ENCODE measurements at places on chromosomes 4 and X.

- DNase-seq = no peak
These were observed at the start of gene EMCN for GRCh38 chr4:100517864-100518341. Gene EMCN, minus strand, starts transcription at chr4:100518022. Its CDS starts 108 bp downstream, at chr4:100517914.

GRCh38 chr4:150572704-150573504 lies 9.0 kb upstream of the MAB21L2 start:
- no peak for DNase-seq

DNA sequence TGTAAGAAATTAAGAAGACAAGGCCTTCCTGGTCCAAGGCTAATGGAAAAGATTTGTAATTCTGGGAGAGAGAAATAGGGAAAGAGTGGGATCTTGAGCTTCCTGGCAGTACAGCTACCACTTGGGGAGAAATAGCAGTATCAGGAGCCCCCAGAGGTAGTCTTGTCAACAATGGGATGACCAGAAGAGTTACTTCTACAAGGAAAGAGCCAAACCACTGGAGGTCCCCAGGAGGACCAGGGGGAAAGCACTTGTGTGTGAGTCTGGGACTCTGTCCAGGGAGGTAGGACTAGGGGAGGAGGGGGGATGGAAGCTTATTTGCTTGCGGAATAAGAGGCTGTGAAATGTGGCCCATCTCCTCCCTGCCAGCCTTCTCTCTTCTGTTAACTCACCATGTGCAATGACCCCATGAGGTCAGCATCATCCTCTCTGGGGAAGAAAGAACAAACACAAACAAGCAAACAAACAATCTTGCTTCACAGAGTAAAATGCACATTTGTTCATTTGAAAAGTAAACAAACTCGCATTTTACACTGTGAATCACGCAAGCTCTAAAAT lies 160.1 kb downstream of the STK32B start:
- DNase-seq = no peak

- DNase-seq = no peak
These were observed 66.7 kb downstream of the STAG2 start for GRCh38 chrX:124028182-124028581.

DNA sequence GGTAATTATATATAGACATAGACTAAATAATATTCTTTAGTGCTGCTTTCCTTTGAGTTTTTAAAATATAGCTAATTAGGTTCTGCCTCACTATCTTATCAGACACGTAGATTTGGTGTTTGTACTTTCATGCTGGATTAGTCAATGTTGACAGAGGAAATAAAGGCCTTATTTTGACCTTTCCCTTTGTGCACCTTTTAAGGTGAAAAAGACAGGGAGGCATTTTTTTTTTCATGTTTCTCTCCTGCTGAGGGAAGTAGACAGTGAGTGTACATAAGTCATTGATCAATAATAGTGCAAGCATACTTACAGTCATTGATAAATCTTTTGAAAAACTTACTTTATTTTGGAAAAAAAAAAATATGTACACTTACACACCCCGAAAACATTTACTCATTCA lies 467.8 kb downstream of the GRXCR1 start:
- DNase-seq = no peak

- no peak for DNase-seq
These were observed 88.3 kb upstream of the PDLIM3 start for GRCh38 chr4:185623444-185624258.

GRCh38 chrX:115547448-115547847 lies 13.5 kb upstream of the PLS3 start:
- DNase-seq = no peak

DNA sequence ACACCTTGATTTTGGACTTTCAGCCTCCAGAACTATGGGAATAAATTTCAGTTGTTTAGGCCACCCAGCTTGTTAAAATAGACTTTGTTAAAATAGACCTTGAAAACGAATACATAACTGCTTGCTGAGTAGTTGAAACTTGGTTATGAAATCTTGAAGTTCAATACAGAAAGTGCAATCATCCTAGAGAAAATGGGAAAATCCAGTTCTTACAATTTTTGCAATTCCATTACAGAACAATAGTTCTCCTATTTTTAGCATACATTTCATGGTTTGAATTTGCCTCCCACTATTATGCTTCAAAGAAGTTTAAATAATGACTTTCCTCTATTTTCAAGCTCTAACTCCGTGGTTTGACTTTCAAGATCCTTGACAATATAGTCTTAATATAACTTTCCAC lies 10.5 kb downstream of the TLR1 start:
- DNase-seq = no peak

DNA sequence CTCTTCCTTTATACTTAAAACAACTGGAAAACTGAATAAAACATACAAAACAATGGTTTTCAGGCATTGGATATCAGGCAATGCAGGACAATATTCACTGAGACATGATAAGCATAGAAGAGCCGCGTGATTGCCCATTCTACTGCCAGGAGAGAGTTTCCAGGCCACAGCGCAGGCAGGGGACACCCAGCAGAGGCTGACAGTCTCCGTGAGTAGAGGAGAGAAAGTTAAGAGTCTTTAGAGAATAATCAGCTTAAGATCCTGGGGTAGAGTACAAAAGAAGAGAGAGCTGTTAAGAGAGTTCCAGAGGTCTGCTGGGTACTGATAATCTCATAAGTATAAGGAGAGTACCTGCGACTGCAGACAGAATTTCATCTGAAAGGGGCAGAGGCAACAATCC lies 18.4 kb upstream of the FRAS1 start:
- DNase-seq = no peak

DNA sequence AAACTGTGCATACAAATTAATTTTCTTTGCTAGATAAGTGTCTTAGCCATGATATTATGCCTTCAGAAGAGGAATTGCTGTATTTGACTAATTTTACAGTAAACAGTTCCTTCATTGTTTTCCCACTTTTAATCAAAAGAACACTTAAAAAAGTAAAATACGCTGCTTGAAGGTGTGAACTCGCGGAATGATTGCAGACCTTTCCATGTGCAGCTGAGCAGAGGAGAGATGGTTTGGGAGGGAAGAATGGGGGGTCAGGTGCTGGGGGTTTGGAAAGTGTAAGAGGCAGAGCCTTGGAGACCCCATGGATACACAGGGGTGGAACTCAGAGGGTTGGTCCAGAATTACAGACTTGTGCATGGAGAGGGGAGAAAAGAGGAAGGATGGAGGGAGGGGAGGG lies 15.3 kb downstream of the CYTL1 start:
- no peak for DNase-seq

GRCh38 chrX:38561126-38561868 lies at the start of gene TSPAN7:
Gene TSPAN7, plus strand, starts transcription at chrX:38561542. Its CDS starts 5 bp downstream, at chrX:38561547.
- peak; percentile 81 for DNase-seq

- no peak for DNase-seq
These were observed 201.0 kb downstream of the MAB21L2 start for GRCh38 chr4:150782921-150783320.

GRCh38 chr4:78513411-78513975 lies 38.1 kb upstream of the ANXA3 start:
- no peak for DNase-seq

- no peak for DNase-seq
These were observed 57.4 kb downstream of the NSD2 start for GRCh38 chr4:1928356-1929239.

DNA sequence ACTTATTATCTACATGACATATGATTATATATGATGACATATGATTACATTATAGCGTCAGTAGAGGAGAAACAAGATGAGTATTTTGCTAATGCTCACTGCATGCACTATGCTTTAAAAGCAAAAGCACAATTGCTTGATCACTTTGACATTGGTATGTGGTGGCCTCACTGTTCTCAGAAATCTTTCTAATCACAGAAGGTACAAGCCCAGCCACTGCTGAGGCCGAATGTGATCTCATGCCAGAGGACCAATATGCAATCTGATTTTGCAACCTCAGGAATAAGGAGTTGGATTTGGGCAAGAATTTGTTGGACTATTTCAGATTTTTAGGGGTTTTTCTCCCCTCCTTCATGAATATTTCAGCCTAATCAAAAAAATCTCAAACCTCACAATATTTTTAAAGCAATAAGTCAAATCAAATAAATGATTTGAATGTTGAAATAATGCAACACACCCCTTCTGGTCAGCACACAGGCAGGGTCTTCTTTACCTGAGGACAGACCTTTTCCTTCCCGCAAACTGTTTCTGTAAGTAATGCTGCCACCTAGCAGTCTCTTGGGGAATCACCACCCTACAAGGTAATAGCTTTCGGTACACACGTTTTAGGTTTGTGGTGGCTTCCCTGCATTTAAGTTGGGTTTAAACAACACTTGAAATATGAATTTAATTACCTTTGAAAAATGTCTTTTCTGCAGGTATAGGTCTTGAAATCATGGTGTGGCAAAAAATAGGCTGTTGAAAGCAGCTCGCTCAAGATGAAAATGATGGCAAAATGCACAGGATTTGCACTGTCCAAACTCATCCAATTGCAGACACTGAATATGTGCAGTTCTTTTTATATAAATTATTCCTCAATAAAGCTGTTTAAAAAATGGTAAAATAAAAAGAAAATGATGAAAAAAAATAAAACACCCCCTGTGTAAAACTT lies 4.8 kb upstream of the CXCL13 start:
- DNase-seq = peak; percentile 31

DNA sequence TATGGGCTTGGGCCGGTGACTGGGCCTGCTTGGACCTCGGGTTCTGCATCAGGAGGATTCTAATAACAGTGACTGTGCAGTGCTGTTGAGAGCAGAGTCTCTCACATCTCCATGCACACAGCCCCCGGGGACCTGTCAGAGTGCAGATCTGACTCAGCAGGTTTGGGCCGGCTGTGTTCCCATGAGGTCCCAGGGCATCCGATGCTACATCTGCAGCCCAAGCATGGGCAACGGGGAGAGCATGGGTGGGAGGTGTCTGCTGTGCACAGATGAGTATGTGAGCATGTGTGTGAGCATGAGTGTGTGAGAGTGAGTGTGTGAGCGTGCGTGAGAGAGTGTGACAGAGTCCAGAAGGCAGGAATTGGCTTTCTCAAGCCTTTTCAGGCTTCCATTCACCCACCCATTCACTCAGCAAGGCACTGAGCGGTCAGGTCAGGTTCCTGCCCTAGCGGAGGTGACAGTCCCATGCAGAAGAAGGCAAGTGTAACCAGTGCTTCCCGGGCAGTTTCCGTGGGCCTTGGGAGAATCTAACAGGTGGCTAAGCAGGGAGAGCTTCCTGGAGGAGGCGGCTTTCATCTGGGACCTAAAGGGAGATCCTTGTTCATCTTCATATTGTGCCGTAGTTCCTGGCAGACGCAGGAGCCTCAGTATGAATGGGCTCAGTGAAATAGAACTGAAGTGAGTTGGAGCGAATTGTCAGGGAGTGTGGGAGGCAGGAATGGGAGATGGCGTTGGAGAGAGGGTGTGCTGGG lies 62.6 kb downstream of the SORCS2 start:
- DNase-seq = no peak

- DNase-seq = no peak
These were observed 56.4 kb downstream of the C4orf51 start for GRCh38 chr4:145736241-145736831.

DNA sequence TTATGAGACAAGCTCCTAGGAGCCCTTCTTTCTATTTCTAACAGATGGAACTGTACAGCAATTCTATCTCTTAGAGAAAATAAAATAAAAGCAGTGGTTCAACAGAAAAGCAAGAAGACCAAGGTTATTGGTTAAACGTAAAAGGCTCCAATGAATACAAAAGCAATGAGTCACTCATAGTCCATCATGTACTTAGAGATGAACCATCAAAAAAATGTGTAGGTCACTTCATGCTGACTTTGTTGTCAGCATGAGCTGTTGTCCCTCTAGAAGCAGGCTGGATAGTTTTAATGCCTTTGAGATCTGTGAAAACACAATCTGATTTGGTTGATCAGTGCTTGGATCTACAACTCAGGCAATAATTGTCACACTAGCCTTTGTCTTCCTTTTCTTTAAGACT lies 378.6 kb upstream of the ANXA10 start:
- no peak for DNase-seq

DNA sequence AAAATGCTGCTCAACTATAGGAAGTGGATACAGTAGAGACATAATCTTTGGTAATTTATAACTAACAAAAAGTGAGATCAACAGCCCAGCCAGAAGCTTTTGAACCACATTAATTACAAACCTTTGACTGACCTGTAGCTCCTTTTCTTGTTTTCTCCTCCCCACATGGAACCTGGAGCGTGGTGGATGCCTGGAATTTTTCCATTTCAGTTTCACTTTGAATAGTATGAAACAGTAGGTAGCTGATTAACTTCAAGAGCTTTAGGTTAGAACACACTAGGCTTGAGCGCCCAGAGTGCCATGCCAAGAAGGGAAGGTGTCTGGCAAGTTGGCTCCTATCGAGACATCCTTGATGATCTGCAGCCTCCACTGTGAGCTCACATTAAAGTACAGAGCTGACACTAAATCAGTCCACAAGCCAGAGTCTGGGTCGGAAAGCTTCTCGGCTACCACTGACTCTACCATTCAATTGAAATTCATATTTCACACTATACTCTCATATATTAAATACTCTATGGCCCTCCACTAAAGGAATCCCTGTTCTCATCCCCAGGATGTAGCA lies 143.4 kb downstream of the GLRA2 start:
- no peak for DNase-seq

All from Jurkat, Clone E6-1 (cell line).